Skin of body (tissue), 3 donors: ENCODE measurements at places on chromosomes 6 and 20. TPM values are rescaled to one million over a fixed set of nuclear protein-coding genes. Genes with fewer than 3 reads are reported as not detected.

DNA sequence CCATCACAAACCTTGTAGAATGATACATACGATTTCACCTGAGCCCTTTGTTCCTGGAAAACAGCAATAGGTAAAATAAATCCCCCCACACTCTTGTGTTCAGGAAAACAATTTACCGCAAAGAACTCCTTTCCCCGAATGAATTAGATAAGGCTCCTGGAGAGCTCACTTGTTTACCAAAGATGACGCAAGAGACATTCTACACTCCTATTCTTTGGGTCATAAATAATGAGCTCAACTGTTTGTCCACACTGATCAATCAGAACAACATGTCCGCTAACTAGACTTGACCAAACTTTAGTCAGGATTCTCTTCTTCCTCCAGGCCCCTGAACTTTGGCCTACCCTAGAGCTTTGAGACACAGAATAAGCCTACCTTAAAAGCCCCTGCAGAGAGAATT lies 271.9 kb upstream of the OPRM1 start:
- DNase-seq = no peak

CNR1 gene
- 1.8 TPM for total RNA-seq

- no peak for DNase-seq
Observed at GRCh38 chr6:113102761-113103160, 754.4 kb upstream of the MARCKS start.

GRCh38 chr6:144134737-144135136 lies 15.6 kb upstream of the STX11 start:
- DNase-seq = no peak

BPIFB1 gene
- total RNA-seq = not detected

- DNase-seq = peak; percentile 49
Observed at GRCh38 chr6:100116411-100117194, 122.6 kb upstream of the MCHR2 start.

GJA1 gene
- total RNA-seq = 431 TPM

DNA sequence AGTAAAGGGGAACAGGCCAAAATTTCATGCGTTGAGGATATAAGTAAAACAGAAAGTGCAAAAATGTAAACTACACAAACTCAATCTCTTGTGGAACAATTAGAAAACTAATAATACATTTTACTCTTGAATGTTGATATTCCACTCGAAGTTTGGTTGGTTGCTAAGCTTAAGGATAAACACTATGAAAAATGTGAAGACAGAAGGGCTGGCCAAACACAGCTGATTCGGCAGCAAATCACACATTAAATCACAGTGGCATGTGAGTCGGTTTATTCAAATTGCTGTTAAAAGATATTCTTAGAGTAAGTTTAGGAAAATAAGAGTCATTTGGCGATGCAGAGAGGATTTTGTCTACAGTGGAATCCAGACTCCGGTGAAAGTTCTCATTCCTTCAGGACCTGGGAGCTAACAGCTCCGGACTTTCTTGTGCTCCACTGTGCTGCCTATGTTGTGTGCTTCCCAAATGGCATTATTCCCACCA lies 1.4 kb upstream of the EPM2A start:
- DNase-seq = peak; percentile 31
